ENCODE measurements at places on chromosomes 7 and 10.

GRCh38 chr10:33129996-33130386, 172.0 kb upstream of the ITGB1 start:
- DNase-seq = no peak

- DNase-seq = no peak
Measured at GRCh38 chr7:148787571-148788295, 89.0 kb downstream of the CUL1 start.

- DNase-seq = no peak
Measured at GRCh38 chr10:126611303-126611702, 59.2 kb downstream of the C10orf90 start.

GRCh38 chr10:100004805-100005510, 4.8 kb downstream of the DNMBP start:
- no peak for DNase-seq

DNA sequence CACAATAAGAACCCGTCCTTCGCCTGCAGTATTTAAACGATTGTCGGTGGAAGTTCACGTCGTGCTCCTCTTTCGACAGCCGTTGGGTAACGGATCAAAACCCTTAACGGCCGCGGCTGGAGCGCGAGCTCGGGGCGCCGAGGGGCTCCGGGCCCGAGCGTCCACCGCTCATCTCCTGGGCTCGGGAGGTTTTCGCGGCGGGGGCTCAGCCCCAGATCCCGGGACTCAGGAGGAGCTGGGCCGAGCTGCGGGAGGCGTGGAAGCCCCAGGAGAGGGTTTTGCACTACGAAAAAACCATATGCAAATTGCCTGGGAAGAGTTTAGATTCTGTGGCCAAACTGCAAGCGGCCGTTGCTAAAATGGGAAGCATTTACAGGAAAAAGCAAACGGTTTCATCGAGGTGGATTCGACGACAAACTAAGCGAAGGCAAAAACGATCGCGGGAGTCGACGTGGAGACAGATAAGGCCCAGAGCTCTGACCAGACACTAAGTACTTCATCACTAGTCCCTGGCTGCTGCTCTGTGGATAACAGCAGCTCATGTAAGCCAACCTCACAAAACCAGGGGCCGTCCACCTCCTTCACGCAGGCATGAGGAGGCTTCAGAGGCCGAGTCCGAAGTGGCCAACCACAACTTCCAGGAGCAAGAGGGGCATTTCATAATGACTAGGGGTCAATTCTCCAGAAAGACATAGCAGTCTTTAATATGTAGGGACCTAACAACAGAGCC, 129.7 kb downstream of the MARCHF5 start:
- DNase-seq = no peak

DNA sequence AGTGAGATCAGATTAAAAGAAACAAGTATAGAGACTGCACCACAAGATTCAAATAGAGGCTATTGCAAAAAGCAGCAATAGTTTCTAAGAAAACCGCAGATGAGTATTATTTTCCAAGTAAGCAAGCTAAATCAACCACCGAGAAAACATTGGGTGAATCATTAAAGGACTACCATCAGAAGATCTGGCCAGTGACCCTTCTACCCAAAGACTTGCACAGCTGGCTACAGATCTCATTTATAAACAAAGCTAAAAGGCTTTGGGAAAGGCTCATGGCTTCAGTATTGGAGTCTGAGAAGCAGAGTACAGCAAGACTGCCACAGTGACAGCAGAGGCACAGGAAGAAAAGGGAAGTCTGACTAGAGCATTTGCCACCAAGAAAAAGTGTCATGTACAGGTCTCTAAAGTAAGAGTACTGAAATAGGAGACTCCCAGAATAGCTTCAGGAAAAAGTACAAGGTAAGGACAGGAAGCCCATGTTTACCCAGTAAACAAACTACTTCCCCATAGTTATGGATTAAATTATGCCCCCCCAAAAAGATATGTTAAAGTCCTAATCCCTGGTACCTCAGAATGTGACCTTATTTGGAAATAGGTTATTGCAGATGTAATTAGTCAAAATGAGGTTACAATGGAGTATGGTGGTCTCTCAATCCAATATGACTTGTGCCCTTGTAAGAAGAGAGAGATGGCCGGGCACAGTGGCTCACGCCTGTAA, 19.0 kb downstream of the STEAP1 start:
- DNase-seq = no peak

- no peak for DNase-seq
Measured at GRCh38 chr7:24192053-24192452, 91.9 kb upstream of the NPY start.

DNA sequence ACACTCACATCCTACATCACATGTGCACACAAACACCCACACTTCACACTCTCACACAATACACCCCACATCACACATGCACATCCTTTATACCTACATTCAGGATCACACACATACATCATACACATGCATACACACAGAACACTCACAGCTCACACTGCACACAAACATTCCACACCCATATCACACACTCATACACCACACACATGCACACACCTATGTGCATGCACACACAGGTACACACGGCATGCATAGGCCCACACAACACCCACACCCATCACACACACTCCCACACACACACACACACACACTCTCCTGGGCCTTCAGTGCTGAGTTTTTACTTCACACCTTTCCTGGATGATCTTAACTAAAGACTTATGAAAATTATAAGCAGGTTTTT, 220.5 kb downstream of the DNAJB6 start:
- no peak for DNase-seq

- no peak for DNase-seq
Measured at GRCh38 chr7:29970158-29970557, 19.4 kb downstream of the SCRN1 start.

DNA sequence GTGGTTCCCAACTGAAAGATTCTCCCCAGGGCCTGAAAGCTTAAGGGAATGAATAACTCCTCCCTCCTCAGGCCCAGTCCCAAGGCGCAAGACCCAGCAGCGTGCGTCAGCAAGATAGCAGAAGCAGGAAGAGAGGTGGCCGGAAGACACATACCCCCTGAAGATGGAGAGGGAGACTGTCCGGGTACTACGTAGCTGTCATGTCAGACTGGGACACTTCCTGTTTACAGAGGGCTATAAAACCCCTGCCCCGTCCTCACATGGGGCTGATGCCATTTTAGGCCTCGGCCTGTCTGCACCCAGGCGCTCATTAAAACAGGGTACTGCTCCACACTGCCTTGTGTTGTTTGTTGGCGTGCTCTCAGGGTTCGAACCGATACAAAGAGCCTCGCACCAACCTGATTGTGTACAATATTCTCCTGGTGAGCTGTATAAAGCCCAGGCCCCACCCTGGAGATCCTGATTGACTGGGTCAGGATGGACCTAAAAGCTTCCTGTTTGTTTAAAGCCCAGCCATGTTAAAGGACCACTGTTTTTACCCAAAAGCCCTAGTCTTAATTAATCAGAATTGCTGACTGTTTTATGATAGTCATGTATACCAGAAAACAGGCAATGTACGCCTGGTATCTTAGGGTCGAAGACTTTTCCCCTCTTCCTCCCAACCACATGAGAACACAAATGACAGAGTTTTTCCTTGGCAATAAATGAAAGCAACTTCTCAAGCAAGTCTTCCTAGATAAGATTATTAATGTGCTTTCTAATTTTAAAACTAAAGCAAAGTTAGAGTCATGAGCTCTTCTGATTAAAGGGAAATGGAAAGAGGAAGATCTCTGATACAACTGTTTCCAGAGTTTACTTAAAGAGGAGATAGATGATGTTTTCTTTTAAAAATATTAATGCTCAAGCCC, 251.5 kb downstream of the DOCK4 start:
- no peak for DNase-seq

DNA sequence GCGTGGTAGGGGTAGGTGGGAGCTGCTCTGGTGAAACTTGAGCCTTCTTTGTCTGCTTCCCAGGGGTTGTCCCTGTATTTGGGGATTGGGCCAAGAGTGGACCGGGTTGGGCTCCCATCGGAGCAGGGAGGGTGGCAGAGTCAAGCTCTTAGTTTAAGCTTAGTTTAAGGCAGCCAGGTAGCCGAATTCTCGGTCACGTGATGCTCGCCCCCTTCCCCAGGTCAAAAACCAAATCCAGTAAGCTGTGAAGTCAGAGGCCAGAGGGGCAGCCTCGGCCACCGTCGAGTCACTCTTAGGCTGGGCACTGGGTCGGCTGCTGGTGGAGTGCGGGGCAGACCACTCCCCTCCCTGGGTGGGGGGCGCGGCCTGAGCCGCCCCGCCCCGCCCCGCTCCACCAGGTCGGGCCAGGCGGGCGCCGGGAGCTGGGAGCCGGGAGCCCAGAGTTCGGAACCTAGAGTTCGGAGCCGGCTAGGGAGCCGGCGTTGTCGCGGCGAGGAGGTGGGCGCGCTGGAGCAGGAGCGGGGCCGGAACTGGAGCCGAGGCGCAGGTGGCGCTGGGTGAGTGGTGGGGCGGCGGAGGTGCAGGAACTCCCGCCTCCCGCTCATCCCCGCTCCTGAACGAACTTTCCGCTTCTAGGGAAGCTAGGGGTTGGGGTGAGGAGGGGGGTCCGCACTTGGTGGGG, 2.8 kb upstream of the LZTS2 start:
- peak; percentile 25 for DNase-seq

- DNase-seq = no peak
Measured at GRCh38 chr10:49609006-49609282, 1.2 kb upstream of the SLC18A3 start.

DNA sequence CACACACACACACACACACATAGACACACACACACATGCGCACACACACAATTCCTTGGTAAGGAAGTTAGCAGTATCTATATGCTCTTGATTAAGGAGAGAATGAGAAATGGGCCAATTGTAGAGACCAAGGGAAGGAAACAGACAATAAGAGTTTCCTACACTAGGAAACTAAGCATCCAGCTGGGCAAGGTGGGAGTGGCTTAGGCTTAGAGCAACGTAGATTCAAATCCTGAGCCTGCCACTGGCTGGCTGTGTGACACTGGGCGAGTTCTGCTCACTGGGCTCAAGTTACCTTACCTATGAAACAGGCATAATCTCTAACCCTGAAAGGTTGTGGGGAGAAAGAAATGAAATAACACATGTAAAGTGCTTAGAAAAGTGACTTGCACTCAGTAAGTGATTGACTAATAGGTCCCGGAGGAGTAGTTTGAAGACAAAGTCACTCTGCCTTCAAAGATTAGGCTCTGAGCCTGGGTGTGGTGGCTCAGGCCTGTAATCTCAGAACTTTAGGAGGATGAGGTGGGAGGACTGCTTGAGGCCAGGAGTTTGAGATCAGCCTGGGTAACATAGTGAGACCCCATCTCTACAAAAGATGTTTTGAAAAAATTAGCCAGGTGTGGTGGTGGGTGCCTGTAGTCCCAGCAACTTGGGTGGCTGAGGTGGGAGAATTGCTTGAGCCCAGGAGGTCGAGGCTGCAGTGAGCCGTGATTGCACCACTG, 701.4 kb downstream of the PARD3 start:
- DNase-seq = no peak

- no peak for DNase-seq
Measured at GRCh38 chr10:68955355-68955831, 577 bp upstream of the DDX21 start.

- no peak for DNase-seq
Measured at GRCh38 chr10:59079386-59080226, 96.8 kb upstream of the PHYHIPL start.

GRCh38 chr7:20306180-20306946, 24.3 kb upstream of the ITGB8 start:
- DNase-seq = no peak

DNA sequence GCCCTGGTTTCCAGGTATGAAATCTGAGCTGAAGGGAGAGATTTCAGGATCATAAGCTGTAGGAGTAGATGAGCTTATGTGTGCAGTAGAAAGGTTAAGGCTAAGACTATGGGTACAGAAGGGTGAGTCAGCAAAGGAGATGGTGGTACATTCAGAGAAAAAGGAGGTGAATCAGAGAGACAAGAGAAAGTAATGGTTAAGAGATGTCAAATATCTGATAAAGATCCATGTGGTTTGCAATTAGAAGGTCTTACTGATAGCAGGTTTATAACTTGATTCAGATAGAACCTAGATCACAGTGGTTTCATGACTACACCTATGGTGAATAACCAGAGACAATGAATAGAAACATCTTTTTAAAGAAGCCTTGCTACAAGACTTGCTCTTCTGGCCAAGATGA, 4.5 kb upstream of the NPY start:
- no peak for DNase-seq

Data from activated CD4-positive, alpha-beta T cell treated with anti-CD3 and anti-CD28 coated beads, Interleukin-2, amount 50 U/mL, for 1 hour (primary cell).